ENCODE measurements at places on chromosomes 2 and 18.

DNA sequence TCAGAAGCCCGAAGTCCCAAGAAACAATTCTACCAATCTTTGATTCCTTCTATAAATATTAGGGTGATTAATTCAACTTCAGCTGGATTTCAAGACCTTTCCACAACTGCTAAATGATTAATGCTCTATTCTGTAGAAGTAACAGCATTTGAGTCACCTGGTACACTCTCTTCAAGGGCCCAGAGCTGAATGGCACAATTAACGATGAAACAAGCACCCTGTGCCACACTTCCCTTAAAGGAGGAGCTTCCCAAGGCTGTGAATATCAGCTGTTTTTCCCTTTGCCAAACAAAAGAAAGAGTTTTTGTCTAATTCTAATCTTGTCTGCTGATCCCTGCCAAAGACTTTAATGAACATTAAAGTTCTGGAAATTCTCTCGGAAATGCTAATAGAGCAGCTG, 56.0 kb downstream of the BOD1L2 start:
- DNase-seq, result no peak

GRCh38 chr18:60279391-60279790, 93.2 kb downstream of the MC4R start:
- DNase-seq, result no peak

DNA sequence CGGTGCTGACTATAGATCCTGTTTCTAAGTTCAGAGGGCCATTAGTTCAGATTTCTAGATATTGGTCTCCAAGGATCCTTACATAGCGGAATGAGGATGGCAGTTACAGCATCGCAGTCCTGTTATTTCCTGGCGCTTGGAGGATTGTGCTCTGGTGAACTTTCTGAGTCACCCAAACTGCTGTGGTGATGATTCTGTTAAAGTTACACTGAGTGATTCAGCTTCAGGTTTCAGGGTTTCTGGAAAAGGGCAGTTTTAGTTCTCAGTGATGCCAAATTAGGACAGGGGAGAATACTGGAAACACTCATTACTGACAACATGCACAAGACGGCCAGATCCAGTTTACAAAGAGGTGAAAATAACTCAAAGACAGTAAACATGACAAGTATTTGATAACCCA, 52.1 kb upstream of the ANKRD62 start:
- DNase-seq, result no peak

GRCh38 chr2:240817496-240818292, 2.3 kb downstream of the KIF1A start:
- no peak for DNase-seq

DNA sequence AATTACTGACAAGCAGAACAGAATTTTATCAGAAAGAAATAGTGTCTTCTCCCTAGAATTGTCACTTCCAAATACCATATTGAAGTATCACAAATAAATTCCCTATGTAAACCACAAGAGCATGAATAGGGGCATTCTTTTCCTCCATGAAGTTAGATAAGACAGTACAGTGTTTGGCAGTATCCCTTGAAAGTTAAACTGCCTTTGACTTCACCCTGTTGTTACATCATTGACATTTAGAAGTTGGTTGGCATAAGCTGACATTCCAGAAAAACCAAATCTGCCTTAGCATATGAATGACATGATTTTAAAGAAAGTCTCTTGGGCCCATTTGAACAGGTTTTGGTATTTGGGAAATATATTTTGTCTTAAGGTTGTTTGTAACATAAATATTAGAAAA, 50.2 kb upstream of the OSR1 start:
- no peak for DNase-seq

DNA sequence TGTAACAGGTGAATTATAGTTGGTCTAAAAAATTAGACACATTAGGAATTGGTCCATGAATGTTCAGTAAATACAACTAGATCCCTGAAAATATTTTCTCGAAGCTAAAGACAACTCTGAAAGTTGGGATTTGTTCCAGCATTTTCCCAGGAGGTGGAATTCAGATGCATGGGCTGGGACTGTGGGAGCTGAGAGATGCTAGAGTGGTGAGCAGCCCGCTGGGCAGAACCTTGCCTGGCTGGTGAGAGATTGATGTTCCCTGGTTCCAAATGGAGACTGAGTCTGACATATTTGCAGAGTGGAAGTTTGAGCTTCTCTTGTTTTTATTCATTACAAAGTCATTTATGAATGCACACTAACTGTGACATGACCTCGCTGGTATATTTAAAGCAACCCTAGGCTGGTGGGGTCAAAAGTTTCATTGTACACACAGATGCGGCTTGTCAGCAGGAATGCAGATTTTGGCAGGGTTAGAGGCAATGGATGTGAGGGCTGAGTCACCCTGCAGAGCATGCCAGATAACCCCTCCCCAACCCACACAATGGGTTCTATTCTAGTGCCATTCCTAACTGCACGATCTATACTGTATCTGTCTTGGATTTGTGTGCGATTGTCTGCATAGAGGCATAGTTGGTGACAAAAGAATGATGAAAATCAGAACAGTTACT, 23.5 kb upstream of the TMEM178A start:
- DNase-seq, result no peak

DNA sequence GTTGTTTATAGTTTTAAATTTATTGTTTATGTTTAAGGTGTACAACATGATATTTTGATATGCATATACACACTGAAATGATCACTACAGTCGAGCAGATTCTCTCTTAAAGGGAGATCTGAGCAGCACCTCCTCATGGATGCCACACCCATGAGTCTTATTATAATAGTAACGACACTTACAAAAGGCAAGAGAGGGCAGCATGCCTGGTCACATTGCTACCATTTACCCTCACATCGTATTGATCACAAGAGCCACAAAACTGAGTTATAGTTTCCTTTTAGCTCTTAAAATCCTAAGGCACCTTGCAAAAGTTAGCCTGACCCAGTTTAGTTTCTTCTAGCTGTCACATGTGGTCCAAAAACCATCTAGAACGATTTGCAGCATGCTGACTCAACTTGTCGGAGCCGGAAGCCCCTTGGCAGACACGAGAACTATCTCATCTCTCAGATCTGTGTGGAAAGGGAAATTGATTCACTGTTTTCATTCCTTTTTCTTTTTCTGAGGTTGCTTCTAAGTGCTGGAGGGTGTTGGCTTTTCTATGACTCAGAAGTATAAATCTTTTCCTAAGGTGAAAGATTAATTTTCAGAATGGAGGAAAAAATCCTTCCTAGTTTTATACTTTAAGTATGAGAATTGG, 85.3 kb downstream of the CDC42EP3 start:
- DNase-seq, result no peak

- no peak for DNase-seq
Measured at GRCh38 chr2:33322612-33323011, 153.8 kb upstream of the RASGRP3 start.

- DNase-seq, result no peak
Measured at GRCh38 chr18:39571511-39571910, 2005.9 kb upstream of the CELF4 start.

DNA sequence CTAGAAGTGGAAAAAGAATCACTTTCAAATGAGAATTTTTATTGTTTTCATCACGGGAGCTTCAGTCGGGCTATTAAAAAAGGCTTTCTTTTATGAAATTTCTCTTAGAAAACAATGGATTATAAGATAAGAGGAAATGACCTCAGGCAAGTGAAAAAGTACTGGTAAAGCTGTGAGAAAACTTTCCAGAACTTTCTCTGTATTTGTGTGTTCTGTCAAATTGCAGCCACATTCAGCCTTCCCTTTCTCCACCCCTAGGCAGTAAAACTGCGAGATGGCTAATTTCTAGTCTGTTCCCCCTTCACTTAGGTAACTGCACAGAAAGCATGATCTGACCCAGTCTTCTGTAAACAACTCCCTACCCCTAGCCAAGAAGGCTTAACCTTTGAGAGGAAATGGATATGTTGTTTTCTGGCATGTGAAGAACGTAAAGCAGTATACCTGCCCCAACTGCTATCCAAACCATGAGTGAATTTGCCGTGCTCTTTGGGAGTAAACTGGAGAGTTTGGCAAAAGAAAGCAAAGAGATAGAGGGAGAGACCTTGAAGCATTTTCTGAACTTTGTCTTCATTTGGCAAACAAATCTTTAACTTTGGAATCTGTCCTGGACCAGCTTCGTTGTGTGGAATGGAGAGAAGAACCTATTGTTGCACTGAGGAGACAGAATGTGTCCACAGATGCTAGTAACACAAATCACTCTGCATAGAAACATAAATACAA, 105.4 kb downstream of the ETAA1 start:
- no peak for DNase-seq

DNA sequence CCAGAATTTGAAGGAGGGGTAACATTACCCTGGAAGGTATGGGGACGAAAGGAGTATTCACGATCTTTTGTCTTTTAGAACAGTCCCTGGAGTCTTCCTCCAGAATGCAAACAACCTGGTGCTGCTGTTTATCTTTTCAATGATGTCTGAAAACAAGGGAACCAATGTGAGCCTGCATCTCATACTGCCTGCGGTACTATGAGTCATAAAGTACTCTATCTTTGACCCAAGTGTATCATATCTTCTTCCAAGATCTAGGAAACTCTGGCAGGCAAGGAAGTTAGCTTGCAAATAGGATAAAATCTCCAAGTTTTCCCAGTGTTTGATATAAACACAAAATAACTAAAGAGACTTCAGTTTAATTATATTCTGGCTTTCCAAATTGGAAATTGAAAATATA, 968.5 kb downstream of the LRP1B start:
- no peak for DNase-seq

- no peak for DNase-seq
Measured at GRCh38 chr2:46924608-46925007, 9.0 kb upstream of the MCFD2 start.

GRCh38 chr2:69561101-69561500, 82.4 kb downstream of the AAK1 start:
- no peak for DNase-seq

- DNase-seq, result no peak
Measured at GRCh38 chr2:109507828-109508227, 105.9 kb downstream of the SEPTIN10 start.

Measured in stimulated activated CD8-positive, alpha-beta memory T cell treated with anti-CD3 and anti-CD28 coated beads, Interleukin-15, amount 100 ng/mL, for 24 hours (primary cell).